Occipital lobe (tissue), 3 donors: ENCODE measurements at places on chromosomes 4 and X. TPM values are rescaled to one million over a fixed set of nuclear protein-coding genes. Genes with fewer than 3 reads are reported as not detected.

SLC26A1 gene
- 4.2 TPM for total RNA-seq

GRCh38 chr4:7457201-7458065, 22.7 kb upstream of the PSAPL1 start:
- no peak for DNase-seq

DNA sequence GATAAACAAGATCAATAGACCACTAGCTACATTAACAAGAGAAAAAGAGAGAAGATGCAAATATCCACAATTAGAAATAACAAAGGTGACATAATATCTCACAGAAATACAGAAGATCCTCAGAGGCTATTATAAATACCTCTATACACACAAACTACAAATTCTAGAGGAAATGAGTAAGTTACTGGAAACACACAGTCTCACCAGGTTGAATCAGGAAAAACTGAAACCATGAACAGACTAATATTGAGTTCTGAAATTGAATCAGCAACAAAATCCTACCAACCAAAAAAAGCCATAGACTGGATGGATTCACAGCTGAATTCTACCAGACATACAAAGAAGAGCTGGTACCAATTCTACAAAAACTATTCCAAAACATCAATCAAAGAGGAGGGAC, 211.8 kb upstream of the CPEB2 start:
- DNase-seq = no peak

- no peak for DNase-seq
Observed at GRCh38 chr4:146183209-146183608, 7.7 kb downstream of the LSM6 start.

- DNase-seq = no peak
Observed at GRCh38 chrX:45502396-45502795, 301.7 kb upstream of the DIPK2B start.

NLGN4X gene
- 56.1 TPM for total RNA-seq

TMEM31 gene
- total RNA-seq = not detected

GRCh38 chrX:69896046-69896445, 153.7 kb downstream of the AWAT2 start:
- no peak for DNase-seq
